SHP77 treated with DMSO at 0.1 percent for 48 hours (cell line): ENCODE measurements at places on chromosomes 4 and X.

DNA sequence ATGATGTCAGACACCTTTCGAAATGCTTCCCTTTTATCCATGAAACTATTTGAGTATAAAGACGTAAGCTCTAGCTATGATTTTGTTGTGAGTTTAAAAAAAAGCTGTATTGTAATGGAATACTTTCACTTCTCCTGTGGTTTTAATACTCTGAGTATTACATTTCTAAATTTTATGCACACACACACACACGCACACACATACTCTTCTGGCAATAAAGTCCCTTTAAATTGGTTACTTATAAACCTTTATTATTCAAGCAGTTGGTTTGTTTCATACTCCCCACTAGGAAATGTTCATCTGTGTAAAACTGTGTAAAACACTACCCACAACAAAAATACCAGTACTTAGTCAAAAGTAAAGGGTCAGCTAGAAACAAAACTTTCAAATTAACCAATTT lies 18.2 kb downstream of the VAMP7 start:
- no peak for DNase-seq

DNA sequence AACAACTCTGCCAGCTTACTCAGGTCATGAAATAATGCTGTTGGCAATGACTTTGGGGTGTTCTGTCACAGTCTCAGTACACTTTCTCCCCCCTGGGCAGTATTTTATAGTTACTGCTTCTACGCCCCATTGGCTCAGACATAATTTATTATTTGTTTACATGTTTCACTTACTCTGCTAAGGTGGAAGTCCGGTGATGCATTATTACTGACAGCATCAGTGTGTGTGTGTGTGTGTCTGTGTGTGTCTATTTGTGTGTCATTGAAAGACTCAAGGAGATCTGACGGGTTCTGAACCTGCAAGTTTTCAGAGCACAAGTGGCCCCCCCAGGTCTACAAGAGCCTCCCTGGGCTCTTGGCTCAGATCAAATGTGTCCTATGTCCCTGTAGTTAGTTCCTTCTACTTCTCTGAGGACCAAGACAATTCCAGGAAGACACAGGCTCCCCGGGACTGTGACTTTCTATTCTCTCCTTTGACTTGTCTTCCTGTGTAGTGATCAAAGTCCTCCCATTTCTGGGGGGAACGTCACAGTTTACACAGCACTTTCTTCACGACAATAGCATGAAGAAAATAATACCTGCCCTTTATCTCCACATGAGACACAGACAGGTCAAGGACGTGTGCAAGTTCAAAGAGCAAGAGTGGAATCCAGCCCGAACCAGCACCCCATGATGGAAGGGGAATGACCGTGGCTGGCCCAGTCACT lies 283.7 kb upstream of the GATB start:
- DNase-seq, result no peak

DNA sequence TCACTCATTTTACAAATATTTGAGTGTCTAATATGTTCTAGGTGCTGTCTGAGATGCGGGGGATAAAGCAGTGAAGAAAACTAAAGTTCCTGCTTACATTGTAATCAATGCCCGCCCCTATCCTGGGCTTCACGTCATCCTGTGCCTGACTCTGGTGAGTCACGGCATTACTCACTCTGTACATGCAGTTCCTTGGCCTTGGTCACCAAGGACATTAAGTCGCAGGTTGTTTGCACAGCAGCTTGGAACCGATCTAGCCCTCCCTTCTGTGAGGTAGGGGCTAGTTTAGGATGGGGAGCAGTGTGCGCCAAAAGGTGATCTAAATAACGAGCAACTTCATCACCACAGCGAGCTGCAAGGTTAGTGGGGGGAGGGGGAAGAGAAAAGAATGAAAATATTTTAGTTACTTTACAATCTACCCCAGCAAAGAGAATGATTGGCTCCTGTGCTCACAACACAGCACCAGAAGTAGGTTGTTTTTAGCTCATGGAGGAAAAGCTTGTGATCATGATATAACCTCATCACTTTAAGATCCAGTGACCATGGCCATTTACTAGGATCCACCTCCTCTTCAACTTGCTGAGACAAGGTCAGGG lies 48.0 kb upstream of the HDAC8 start:
- no peak for DNase-seq

DNA sequence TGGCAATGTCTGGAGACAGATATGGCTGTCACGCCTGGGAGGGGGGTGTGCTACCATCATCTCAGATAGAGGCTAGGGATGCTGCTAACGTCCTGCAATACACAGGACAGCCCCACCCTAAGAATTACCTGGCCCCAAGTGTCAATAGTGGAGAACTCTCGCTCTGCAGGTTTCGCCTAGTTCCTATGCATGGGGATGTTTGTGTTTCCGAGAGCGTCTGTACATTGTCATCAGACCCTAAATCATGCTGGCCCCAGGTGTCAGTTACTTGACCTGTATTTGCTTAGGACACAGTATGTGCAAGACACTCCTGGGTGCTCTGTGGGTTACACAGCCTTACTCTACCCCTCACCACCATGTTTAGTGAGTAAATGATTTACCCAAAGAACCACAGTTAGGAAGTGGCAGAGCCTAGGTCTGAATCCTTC lies 90.8 kb downstream of the AFF1 start:
- DNase-seq, result no peak

DNA sequence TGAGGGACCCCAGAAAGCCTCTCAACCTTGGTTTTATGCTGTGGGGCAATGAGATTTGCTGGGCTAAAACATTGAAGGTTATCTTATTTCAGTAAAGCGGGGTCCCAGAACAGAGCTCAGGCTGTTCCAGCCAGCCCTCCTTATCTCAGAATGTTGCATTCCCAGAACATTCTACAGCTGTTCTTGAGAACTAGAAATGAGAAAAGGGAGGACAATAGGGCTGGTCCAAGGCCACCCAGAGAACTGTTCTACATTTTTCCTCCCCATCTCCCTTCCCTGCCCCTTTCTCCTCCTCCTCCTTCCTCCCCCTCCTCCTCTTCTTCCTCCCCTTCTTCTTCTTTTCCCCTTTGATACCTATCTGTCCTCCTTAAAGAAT lies 70.4 kb upstream of the SLC7A11 start:
- DNase-seq, result no peak

DNA sequence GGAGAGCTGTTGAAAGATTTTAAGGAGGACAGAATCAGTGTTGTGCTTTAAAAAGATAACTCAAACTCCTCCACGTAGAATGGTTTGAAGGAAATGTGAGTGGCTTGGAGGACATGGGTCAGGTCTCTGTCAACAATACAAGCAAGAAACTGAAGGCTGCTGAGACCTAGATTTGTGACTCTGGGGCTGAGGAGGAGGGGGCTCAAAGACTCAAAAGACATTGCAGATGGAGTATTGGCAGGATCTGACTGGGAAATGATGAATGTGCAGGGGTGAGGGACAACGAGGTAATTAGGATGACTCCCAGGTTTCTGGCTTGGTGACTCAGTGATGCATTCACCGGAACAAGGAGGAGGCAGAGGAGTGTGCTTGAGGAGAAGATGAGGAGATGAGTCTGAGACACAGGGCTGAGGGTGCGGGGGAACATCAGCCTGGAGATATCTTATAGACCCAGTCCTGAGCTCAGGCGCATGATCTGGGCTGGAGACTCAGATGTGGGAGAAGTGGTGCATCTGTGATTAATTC lies 3.3 kb upstream of the RPS4X start:
- no peak for DNase-seq

GRCh38 chr4:141210168-141210567 lies 10.5 kb upstream of the ZNF330 start:
- no peak for DNase-seq

DNA sequence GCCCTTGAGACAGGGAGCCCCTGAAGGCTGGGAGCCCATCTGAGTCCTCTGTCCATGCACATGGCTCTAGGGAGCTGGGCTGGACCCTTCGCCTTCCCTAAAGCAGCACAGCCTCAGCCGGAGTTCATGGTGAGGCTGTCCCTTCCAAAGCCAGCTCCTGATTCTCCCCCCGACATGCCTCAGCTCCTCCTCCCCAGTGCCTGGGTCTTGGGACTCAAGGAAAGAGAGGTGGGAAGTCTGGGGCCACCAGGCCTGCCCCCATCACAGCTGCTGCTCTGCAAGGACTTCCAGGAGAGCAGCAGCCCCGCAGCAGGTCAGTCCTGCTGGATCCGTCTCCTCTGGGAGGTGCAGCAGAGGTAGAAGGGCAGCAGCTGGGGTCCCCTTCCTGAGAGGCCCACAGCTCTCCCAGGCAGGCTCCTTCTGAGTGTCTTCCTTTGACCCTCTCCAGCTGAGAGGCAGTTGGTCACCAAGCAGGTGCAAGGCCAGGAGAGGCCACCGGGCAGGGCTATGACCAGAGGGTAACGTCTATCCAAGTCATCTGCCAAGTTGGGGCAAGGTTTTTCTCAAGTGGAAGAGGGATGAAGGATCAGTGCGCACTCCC lies 90.5 kb downstream of the ADRA2C start:
- no peak for DNase-seq
